ENCODE measurements at places on chromosomes 11 and 22.

- DNase-seq: no peak
These were observed 176.9 kb downstream of the NAV2 start for GRCh38 chr11:19889531-19889930.

DNA sequence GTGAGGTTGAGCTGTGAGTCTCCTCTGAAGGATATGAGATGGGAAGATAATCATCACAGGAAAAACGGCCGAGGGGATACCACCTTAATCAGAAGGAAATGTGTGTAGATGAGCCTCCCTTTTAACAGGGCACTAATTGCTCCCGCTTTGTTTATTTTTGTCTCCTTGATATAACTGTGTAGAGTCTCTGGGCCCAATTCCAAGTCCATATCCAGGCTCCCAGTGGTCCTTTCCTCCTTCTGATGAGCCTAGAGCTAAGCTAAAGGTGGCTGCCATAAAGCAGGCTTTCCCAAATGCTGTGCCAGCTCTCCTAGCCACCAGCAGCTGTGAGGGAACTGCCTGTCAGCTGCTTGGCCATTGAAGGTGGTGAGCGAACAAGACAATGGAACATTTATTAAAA, 17.1 kb upstream of the CCDC90B start:
- no peak for DNase-seq

DNA sequence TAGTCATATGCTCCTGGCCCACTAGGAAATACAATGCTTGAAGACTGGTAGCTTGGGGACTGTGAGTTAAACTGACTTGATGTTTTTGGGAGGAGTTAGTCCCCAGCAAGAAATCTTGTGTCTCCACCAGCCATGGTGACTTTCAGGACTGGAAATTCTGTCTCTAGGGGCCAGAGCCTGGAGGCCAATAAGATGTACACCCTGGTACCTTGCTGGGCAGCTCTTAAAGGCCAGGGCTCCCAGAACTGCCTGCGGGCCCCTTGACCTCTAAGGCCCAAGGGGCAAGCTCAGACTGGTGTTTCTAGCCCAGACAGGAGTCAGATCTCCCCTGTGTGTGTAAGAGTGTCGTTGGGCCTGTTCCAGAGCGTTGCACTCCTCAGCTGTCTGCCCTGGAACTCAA, 128.7 kb upstream of the C11orf58 start:
- DNase-seq: no peak

GRCh38 chr11:103811870-103812455, 224.5 kb upstream of the DDI1 start:
- no peak for DNase-seq

DNA sequence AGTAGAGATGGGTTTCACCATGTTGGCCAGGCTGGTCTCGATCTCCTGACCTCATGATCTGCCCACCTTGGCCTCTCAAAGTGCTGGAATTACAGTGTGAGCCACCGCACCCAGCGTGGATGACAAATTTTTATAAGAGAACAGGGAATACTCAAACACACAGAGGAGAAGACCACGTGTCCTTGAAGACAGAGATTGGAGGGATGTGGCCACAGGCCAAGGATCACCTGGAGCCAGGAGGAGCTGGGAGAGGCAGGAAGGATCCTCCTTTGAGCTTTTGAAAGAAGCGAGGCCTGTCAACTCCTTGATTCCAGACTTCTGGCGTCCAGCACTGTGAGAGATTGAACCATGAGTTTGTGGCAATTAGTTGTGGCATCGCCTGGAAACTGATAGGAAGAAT, 1049.5 kb downstream of the TBC1D22A start:
- no peak for DNase-seq

- no peak for DNase-seq
These were observed 47.8 kb upstream of the OR5P2 start for GRCh38 chr11:7844521-7844920.

- no peak for DNase-seq
These were observed 31.4 kb downstream of the PPFIA1 start for GRCh38 chr11:70301721-70302418.

DNA sequence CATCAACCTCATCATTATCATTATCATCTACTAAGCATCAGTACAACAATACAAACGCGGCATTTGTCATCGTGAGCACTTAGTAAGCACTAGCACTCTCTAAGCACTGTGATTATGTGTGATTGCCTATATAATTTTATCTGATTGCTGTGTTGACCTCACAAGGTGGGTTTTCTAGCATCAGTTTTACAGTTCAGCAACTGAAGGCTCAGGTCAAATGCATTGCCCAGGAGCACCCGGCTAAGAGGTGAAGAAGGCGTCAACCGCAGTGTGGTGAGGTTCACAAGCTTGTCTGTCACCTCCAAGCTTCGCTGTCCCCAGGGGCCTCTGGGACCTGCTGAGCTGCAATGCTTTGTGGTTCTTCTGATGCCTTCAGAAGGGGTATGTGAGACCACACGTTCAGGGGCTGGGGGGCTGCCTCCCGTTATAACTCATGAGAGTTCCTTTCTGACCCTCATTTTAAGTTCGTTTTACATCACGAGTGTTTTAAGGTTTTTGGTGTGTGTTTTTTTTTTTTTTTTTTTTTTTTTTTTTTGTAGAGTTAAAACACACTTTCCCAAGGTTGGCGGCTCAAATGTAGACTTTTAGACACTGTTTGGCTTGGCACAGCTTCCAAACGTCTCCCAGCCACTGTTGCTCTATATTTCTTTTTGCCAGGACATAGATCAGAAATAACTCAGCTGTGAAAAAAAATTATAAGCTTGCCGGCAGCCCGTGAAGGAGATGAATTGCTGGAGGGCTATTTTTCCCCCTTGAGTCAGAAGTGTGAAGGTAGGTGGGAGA, 33.8 kb upstream of the SCUBE1 start:
- DNase-seq: no peak

- no peak for DNase-seq
These were observed 12.5 kb downstream of the RAC2 start for GRCh38 chr22:37231406-37232139.

DNA sequence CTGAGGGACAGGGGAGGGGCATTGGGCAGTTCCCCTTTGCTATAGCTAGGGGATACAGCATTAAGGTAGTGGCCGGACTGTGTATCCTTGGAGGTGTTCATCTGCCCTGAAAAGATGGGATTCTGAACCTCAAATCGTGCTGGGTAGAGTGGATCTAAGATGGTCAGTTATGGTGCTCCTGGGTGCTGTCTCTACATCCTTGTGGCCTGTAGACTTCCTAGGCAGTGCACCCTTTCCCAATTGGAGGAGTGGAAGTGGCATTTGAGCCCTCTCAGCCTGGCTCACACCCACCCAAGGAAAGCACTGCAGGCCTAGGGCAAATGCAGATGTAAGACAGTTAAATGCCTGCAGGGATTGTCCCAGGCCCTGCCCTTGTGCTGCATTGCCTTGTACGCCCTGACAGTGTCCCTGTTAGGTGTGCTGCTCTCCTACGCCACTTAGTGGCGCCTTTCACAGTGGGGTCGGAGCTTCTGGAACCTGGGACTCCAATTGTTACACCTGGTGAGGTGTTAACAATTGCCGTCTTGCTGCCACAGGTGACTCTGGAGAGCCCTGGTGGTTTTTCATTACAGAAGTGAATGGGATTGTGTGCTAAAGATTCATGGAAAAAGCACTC, 35.0 kb downstream of the PPFIBP2 start:
- DNase-seq: no peak

- no peak for DNase-seq
These were observed 251.4 kb downstream of the DDX10 start for GRCh38 chr11:108916290-108916689.

- no peak for DNase-seq
These were observed 768 bp upstream of the CDKN1C start for GRCh38 chr11:2886191-2886894.
